ENCODE measurements at places on chromosomes 11 and 22. TPM values are rescaled to one million over a fixed set of nuclear protein-coding genes. Genes with fewer than 3 reads are reported as not detected.

Gene NLRP6
- not detected for total RNA-seq

Gene PRR5L
- 18.6 TPM for total RNA-seq

Gene SHANK2
- total RNA-seq: 3.5 TPM

Gene ZNF202
- 5.6 TPM for total RNA-seq

Gene GSTP1
- 361 TPM for total RNA-seq

Gene SMIM38
- total RNA-seq: under 0.01 TPM

Gene POTEH
- total RNA-seq: under 0.01 TPM

Gene TIGD3
- not detected for total RNA-seq

Gene CACNA1I
- under 0.01 TPM for total RNA-seq

Gene CRYBB2
- not detected for total RNA-seq

Gene SYT9
- not detected for total RNA-seq

Gene LRRC10B
- under 0.01 TPM for total RNA-seq

Gene PKNOX2
- 1.2 TPM for total RNA-seq

Gene GLYAT
- not detected for total RNA-seq

Gene DEUP1
- under 0.01 TPM for total RNA-seq

Gene RIBC2
- total RNA-seq: 0.88 TPM

Gene CYB5R2
- 9.1 TPM for total RNA-seq

Gene FAM180B
- total RNA-seq: not detected

Gene CHRNA10
- 0.29 TPM for total RNA-seq

Gene OR8A1
- total RNA-seq: not detected

Gene PGAP2
- 10.9 TPM for total RNA-seq

Gene MYH9
- 796 TPM for total RNA-seq

Gene ANO5
- total RNA-seq: 0.59 TPM

Gene KCNJ1
- not detected for total RNA-seq

Gene RIC3
- not detected for total RNA-seq

Gene POU2AF3
- total RNA-seq: 0.36 TPM

Gene LDHAL6A
- total RNA-seq: not detected

Gene SPON1
- total RNA-seq: 0.72 TPM

Gene PTPN5
- not detected for total RNA-seq

Gene LRRC32
- total RNA-seq: 37.6 TPM

Gene OR56A1
- under 0.01 TPM for total RNA-seq

Gene UPB1
- total RNA-seq: not detected

Gene CATSPER1
- total RNA-seq: not detected

Gene BARX2
- not detected for total RNA-seq
